ENCODE measurements at places on chromosomes 4 and X.

DNA sequence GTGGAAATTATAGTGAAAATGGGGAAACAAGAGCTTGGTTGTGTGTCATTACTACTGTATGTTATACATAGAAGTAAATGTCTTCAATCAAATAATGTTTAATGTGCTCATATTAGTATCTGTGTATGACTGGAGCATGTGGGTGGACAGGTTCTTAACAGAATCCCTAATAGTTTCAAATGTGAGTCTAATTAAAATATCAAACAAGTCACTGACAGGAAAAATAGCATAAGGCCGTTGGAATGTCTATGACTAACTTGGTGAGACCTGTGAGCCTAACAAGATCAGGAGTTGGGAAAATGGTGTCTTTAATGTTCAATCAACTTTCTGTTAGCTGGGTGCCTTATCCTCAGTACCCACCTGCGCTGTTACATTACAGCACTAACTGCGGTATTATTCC, 6.2 kb upstream of the CXCL3 start:
- no peak for DNase-seq

DNA sequence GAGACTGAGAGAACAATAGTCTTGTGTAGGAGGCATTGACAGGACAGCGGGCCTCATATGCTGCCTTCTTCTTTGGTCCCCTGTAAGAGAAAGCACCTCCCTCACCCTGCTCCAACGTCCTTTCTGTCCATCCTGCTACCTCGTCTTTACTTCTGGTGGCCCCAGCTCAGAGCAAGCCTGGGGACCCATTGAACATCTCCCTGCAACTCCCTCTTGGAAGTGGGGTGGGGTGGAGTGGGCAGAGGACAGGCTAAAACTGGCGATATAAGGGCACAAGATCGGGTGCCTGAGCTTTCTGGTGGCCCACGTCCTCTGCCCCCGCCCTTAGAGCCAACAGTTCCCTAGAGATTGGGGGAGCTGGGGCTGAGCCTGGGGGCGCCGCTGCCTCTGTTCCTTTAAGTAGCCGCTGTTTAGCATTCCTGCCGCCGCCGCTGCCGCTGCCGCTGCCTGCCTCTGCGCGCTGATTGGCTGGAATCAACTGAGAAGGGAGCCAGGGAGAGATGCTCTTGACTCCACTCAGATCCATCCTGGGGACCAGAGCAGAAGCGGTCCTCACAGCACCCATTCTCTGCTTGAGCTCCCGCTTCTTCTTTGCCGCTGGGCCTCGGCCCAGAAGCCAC, at the start of gene DLG3:
Gene DLG3, plus strand, starts transcription at position 510 of the 620 bp plus-strand sequence. CDS start 367 bp downstream, outside the sequence.
- DNase-seq, result no peak

- no peak for DNase-seq
These were observed 143.6 kb downstream of the TMEM164 start for GRCh38 chrX:110146521-110146920.

DNA sequence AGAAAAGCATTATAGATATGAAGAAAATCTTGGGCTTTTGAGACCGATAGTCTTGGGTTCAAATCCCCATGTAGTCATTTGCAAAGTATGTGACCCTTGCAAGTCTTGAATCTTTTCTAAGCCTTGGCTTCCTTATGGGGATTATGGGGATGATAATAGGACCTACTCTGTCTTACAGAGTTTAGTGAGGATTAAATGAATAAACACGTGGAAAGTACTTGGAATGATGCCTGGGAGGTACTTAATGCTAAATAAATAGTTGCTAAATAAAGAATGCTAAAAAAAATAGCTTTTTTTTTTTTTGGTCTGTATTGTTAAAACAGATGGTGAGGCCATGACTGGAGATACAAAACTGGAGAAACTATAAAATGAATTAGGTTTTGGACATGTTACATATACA, 292.7 kb downstream of the GPAT3 start:
- no peak for DNase-seq

GRCh38 chrX:18348047-18348446, 6.4 kb downstream of the SCML2 start:
- DNase-seq, result no peak

GRCh38 chr4:166092797-166093290, 219.8 kb downstream of the TLL1 start:
- DNase-seq, result no peak

GRCh38 chrX:96540111-96540631, 144.5 kb upstream of the DIAPH2 start:
- no peak for DNase-seq

DNA sequence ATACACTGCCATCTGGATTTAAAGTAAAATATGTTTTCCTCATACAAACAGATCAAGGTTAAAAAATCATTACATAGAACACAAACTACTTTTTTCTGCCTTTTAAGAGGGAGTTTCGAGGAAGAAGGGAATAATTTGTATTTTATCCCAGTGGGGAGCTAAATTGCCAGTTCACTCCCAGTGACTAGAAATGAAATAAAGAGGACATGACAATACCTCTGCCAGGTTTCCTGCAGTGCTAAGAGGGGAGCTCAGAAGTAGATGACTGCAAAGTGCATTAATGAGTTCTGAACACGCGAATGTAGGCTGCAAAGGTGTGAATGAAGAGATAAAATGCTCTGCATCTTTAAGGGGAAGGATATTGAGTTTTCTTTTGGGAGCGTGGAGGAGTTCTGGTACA, 69.7 kb downstream of the SRPX start:
- DNase-seq, result no peak

- no peak for DNase-seq
These were observed 45.2 kb downstream of the MAGEB17 start for GRCh38 chrX:16212436-16212835.

DNA sequence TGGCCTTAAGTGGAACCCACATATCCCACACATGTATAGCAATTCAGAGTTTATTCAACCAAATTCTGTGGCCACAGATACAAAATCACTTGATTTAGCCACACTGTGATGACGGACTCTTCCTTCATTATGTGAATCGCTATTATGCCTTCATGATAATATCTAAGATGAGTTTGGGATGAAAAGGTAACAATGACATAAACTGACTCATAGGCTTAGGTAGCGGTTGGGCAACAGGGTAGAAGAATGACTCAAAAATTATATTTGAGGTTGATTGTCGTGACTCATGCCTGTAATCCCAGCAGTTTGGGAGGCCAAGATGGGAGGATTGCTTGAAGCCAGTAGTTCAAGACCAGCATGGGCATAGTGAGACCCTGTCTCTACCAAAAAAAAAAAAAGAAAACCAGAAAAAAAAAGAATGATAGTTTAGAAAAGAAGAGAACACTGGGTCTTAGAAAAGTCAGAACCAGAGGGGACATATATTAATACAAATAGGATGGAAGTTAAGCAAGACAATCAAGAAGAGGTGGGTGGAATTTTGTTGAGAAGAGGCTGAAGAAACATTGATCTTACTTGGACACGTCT, 70.4 kb upstream of the USP9X start:
- DNase-seq, result no peak

- no peak for DNase-seq
These were observed 2.3 kb downstream of the PGRMC2 start for GRCh38 chr4:128285085-128285997.

GRCh38 chr4:149676076-149676475, 139.6 kb downstream of the IQCM start:
- DNase-seq, result no peak
